ENCODE measurements at places on chromosomes 4 and X.

- no peak for DNase-seq
These were observed 219.8 kb downstream of the OR13H1 start for GRCh38 chrX:131763674-131764073.

DNA sequence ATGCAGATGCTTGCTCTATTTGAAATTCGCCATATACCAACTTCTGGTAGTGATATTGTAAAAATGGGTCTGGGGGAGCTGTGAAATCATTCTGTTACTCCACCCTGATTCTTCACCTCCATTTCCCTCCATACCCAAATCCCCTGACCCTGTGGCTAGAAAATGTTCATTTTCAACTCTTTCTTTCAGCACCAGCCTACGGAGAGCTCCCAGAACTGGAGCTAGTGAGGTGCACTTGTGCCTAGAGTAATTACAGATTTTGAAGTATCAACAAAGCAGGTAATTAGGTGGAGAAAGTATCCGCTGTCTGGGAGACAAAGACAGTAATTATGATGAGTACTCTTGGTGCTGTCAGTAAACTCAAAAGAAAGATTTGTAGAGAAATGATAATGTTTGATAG lies 8.1 kb downstream of the ARHGAP36 start:
- no peak for DNase-seq

- DNase-seq = no peak
These were observed 85.7 kb downstream of the MFAP3L start for GRCh38 chr4:169940460-169940859.

DNA sequence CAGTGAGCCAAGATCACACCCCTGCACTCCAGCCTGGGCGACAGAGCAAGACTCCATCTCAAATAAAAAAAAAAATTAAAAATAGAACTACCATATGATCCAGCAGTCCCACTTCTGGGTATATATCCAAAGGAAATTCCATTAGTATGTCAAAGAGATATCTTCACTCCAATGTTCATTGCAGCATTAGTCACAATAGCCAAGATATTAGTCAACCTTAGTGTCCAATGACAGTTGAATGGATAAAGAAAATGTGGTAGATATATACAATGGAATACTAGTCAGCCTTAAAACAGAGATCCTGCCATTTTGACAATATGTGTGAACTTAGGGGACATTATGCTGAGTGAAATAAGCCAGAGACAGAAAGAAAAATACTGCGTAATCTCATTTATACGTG lies 49.4 kb downstream of the C4orf46 start:
- DNase-seq = no peak

DNA sequence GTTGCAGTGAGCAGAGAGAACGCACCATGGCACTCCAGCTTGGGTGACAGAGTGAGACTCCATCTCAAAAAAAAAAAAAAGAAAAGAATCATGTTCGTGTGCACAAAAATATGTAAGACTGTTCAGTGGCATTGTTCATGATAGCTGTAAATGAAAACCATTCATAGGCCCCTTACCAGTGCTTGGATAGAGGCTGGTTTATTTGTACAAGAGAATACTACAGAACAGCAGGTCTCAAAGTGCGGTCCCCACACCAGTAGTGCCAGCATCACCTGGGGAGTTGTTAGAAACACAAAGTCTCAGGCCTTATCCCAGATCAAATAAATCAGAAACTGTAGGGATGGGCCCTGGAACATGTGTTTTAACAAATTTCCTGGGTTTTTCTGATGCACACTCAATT lies 12.7 kb upstream of the MRFAP1 start:
- no peak for DNase-seq

DNA sequence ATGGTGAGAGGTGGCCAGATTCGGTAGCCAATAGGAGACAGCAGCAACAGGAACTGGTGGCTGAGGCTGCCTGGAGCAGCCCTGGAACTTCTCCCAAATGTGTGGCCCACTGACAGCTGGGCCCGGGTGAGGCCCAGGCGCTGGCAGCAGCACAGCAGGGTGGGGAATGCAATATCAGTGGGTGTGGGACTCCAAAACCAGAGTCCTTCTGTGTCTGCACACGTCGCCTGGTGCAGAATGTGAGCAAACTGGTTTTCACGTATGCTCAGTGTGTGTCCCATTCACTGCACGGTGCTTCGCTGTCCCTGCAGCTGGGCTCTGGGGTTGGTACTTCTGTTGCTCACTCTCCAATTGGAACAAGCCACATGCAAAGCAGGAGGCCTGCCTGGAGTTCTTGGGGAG lies 14.4 kb upstream of the CENPU start:
- DNase-seq = no peak

DNA sequence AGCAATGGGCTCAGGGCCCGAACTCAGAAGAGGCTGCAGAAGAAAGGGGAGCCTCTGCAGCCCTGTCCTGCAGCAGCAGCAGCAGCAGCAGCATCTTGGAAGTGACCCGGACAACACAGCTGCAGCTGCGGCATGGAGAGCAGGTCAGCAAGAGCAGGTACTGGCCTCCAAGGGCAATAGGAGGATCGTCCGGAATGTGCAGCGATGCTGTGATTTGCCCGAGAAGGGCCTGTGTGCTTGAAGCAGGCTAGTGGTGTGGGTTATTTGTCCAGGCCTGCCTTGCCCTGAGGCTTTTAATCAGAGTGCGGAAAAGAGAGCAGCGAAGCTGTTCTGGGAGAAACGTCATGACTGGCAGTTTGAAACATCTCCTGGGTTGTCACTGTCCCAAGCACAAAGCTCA lies 126.0 kb downstream of the F11 start:
- no peak for DNase-seq

All from NCI-H1436 (cell line).